Hindlimb muscle (tissue), 1 donor: ENCODE measurements at places on chromosomes 3 and 15.

GRCh38 chr3:154795582-154795981, 284.5 kb upstream of the MME start:
- DNase-seq: no peak

DNA sequence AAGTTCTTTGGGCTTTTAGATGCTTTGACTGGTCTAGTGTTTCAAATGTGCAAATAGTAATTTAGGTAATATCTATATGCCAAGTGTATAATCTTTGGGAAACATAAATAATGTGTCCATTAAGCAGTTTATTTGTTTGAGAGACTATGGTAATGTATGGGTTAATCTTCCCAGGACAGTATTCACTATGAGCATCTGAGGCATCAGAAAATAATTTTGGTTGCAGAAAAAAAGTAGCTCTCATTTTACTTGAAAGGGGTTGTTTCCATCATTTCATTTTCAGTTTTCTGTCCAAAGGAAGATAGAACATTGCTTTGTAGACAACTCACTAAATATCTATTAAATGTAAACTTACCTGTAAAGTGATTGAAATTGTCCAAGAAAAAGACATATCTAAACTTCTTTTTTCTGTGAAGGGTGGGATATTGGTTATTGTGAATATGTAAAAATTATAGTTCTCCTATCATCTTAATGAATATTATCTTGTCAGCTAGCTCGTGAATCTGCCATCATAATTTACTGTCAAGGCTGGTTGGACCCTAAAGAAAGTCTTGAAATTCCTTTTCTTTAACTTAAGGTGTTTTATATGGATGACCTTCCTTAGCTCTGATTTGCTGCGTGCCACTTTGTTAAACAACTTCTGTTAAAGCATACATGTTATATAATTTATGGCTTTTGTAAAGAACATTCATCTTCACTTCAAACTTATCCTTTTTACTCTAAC, 108.8 kb downstream of the EPHA3 start:
- no peak for DNase-seq

- DNase-seq: no peak
These were observed 304.4 kb downstream of the FGF12 start for GRCh38 chr3:192422997-192423342.

DNA sequence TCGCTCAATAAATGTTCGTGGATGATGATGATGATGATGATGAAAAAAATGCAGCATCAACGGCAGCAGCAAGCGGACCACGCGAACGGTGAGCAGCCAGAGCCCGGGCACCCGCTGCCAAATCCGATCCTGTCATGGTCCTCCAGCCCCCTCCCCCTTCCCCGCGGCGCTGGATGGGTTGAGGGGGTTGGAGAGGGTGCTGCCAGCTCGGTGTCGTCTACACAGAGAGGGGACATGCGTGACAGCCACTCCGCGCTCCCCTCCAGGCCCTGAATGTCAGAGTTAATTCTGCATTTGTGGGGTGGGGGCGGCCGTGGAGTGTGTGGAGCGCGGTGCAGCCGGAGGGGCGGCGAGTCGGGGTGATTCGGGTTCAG, 722 bp downstream of the CACNA1D start:
- no peak for DNase-seq

DNA sequence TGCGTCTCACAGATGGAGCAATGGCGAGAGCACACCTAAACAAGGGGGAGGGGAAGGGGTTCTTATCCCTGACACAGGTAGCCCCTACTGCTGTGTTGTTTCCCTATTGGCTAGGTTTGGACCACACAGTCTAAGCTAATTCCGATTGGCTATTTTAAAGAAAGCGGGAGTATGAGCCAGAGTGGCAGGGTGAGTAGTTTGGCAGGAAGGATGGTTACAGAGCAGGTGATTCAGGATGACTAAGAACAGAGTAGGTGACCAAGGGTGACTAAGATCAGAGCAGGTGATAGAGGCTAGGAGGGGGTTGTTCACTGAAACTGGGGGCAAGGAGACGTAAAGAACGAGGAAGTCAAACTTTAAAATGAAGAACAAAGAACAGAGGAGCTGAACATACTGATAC, 511.8 kb downstream of the EDEM1 start:
- no peak for DNase-seq

GRCh38 chr3:115833074-115833473, 209.8 kb downstream of the GAP43 start:
- no peak for DNase-seq

- DNase-seq: no peak
These were observed 1.3 kb downstream of the SLC27A2 start for GRCh38 chr15:50183112-50183794.

DNA sequence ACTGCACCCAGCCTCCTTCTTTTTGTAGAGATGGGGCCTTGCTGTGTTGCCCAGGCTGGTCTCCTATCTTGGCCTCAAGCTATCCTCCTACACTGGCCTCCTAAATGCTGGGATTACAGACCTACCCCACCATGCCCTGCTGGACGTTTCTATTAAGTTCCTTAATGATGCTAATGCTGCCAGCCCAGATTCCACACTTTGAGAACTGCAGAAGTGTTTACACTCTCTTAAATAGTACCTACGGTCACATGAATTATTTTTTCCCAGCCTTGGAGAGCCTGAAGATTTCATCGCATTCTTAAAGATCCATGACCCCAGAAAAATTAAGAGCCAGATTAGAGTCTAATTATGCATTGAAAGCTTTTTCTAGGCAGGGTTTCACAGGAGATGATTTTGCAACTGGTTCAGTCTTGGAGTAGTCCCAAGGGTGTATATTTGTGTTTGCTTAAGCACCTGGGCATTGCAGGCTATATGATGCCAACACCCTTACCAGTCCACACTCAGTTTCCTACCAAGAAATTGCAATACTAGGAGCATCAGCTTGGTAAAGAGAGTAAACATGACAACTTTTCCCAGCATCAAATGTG, 36.6 kb downstream of the TM4SF4 start:
- no peak for DNase-seq

GRCh38 chr3:124814620-124815421, 72.3 kb downstream of the ITGB5 start:
- DNase-seq: no peak

DNA sequence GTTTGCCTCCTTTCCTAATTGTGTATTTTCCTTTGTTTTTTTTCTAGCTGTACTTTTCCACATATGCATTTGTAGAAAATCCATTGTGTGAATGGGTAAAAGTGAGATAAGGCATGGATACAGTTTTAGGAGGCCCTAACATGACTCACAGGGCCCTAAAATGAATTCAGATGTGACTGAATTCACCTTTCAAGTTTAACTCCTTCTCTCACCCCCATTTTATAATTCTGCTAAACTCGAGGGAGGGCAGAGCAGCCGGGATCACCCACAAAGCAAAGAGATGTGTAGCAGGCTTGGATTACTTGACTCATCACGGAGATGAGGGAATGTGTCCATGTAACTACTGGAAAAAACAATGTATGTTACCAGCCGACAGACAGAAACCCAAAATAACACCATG, 59.9 kb downstream of the FOXP1 start:
- DNase-seq: no peak

DNA sequence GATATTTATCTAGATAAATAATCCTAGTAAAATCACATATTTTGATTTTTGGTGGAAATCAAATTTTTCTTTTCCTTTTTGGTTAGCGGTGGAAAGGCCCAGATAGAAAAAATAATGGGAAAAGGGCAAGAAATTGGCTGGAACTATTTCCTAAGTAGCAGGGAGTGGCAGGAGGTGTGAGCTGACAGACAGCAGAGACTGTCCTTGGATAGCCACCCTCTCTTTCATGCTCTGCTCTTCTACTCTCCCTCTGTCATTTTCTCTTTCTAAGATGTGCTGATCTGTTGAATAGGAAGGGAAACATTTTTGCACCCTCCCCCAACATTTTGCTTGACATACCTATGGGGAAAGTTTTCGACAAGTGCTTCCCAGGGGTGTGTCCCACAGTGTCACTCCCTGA, 18.9 kb upstream of the ONECUT1 start:
- no peak for DNase-seq

- DNase-seq: no peak
These were observed 17.6 kb downstream of the SLC6A20 start for GRCh38 chr3:45778761-45779201.

DNA sequence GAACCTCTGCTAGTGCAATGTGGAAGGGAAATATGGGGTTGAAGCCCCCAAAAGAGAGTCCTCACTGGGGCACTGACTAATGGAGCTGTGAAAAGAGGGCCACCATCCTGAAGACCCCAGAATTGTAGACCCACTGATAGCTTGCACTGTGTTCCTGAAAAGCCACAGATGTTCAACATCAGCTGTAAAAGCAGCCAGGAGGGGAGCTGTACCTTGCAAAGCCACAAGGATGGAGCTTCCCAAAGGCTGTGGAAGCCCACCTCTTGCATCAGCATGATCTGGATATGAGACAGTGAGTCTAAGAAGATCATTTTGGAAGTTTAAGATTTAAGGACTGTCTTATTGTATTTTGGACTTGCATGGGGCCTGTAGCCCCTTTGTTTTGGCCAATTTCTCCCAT, 125.8 kb upstream of the TGFBR2 start:
- no peak for DNase-seq

GRCh38 chr3:47580481-47580880, 1.8 kb upstream of the CSPG5 start:
- DNase-seq: no peak

- peak; percentile 15 for DNase-seq
These were observed 3.3 kb downstream of the STAB1 start for GRCh38 chr3:52498137-52499054.

DNA sequence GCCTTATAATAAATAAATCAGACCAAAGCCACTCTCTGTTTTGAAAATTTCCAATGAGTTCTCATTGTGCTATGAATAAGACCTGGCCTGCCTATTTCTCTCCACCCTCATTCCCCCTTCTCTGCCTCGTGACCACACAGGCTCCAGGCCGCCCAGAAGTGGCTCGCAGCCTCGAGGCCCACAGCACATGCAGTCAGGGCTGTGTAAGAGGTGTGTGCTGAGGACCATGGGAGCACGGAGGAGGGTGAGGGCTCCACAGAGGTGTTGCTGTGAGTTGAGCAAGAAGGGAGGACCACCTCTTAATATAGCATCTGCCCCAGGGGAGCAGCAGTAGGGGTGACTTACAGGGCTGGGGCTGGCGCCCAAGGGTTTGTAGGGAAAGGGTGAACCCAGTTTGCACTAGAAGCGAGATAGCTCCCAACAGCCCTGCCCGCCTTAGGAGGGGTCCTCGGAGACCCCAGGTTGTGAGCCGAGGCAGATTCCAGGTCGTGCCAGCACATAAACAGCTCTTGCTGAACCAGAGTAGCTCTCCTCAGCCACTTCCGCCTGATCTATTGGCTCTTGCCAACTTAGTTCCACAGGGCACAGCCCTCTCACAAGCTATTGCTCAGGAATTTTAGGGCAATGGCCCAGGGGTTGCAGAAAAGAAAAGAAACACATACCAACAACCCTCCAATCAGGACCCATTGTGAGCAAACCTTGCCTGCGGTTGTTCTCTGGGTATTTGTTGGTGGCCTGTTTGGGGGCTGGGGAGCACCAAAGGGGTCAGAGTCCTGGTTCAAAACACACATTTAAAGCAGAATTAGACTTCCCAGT, 117.7 kb downstream of the MYLK start:
- no peak for DNase-seq

GRCh38 chr15:50790778-50791453, 25.4 kb upstream of the SPPL2A start:
- DNase-seq: no peak

DNA sequence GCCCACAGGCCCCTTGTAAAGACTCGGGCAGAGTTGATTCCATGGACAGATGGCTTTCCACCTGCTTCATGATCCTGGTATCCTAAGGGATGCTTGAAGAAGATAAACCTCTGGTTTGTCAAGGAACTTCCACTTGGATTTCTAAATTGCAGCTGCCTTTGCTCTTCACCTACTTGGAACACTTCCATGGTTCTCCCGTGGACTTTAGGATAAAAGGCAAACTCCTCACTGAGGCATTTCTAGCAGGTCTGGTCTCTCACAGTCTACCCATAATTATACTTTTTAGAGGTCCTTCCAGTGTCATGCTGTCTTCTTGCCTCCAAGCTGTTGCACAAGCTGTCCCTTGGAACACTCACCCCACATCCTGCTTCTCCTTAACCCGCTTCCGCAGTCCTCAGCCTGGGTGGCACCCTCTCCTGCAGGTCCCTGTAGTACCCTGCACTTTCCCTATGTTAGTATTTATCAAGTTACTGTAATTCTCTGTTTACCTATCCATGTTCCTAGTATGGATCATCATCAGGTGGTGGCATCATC, 12.7 kb downstream of the TLNRD1 start:
- DNase-seq: no peak

DNA sequence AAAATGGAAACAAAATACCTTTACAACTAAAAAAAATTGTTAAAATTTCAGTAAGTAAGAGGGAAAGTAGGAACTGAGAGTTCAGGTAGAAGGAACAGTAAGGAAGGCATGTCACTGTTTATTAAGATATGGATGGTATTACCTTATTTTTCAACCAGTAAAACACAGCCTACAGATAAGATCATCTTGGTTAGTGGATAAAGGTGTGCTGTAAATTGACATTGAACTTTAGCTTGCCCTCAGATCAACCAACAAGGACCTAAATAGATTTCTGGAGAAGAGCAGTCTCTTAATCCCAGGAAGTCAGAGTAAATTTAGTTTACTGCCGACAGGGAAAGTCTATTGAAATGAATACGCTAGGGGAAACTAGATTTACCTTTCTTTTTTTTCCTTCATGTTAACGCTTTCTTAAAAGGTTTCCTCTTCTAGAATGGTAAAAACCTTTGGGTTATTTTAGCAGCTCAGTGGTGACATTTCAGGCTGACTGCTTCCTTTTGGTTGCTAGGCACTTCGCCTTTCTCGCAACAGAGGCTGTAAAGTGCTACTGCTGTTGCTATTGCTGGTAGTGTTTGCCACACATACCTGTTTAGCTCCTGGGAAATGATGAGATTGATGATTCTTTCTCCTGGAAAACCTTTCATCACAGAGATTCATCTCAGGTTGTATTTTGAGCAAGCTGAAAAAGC, 12.9 kb downstream of the DZIP3 start:
- DNase-seq: no peak

DNA sequence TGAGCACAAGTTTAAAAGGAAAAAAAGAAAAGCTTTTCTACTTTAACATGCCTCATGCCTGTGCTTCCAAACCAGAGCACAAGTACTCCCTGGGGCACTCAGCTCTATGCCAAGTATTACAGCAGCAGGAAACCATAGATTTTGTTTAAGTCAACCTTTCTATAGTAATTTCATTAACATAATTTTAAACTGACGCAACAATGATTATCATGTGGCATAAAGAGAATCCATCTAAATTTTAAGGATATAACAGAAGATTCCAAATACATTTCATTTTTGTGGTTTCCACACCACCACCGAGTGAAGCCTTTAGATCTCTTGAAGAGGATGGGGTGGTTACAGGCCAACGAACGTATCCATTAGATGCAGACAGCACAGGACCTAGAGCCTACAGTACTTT, 112.1 kb downstream of the TNIK start:
- DNase-seq: peak; percentile 37

GRCh38 chr3:127088511-127089351, 104.2 kb upstream of the PRR23E start:
- peak; percentile 40 for DNase-seq

- no peak for DNase-seq
These were observed 2.5 kb upstream of the ABHD5 start for GRCh38 chr3:43688245-43688650.
